Tibial nerve (tissue), 4 donors: ENCODE measurements at places on chromosomes 1 and 21. TPM values are rescaled to one million over a fixed set of nuclear protein-coding genes. Genes with fewer than 3 reads are reported as not detected.

ELAVL4 gene
- not detected for total RNA-seq

OVAAL gene
- not detected for total RNA-seq

MROH7 gene
- total RNA-seq, result 4.4 TPM

TRIM17 gene
- 1.4 TPM for total RNA-seq

XCL2 gene
- not detected for total RNA-seq

TPTE gene
- total RNA-seq, result not detected

TDRD10 gene
- total RNA-seq, result 7.1 TPM

AMY2A gene
- not detected for total RNA-seq

GBP2 gene
- 56.5 TPM for total RNA-seq

OR2AK2 gene
- not detected for total RNA-seq

CALML6 gene
- 0.78 TPM for total RNA-seq

DNA sequence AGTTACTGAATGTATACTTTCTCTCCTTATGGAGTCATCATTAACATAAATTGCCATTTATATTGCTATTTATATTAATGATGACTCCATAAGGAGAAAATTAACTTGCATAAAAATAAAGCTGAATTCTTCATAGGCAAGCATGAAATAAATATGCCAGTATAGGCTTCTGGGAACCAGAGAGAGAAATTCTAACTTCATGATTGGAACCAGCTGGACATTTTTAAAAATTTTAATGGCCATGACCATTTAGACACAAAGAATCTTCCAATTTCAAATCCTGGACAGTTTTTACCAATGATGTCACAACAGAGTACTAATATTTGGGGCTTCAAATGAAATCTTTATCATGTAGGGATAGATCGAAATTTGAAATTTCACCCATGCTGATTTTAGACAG is 268.7 kb downstream of the PTGER3 start:
- DNase-seq, result no peak

DNA sequence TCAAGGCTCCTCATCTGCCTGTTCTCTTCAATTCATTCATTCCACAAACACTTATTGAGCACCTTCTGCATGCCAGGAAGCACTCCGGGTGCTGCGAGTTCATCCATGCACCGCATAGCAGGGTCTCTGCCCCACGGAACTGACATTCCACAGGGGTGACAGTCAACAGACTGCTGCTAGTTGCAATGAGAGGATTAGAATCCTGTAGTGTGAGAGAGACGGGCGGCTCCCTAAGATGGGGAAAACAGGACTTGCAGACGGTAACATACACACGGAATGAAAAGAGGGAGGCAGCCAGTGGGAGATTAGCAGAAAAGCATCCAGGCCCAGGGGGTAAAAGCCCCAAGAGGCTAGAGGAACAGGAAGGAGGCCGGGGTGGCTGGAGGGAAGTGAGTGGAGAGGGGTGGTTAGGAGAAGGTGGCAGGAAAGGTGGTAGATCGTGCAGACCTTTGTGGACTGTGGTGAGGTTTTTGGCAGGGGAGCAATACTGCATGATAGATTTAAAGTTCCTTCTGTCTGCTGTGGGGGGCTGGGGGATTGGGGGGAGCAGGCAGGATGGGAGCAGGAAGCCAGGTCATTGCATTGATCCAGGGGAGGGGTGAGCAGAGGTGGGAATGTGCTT is 6.6 kb downstream of the TNFRSF8 start:
- DNase-seq, result no peak

DNA sequence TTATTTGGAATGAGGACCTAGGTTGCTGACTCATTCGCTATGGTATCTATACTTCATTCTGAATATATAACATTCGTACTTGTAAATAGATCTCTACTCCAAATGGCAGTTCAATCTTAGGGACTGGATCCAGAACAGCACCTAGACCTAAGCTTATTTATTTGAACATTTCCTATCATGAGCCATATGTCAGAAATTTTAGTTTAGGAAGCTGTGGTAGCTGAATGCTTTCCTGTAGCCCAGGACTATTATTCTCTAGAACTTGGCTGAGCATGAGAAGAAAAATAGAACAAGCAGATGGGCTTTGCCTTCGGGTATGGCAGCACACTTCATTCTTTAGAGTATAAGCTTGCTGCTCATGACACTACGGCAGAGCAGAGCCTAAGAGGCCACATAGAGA is 1114.4 kb upstream of the B3GALT2 start:
- no peak for DNase-seq

DNA sequence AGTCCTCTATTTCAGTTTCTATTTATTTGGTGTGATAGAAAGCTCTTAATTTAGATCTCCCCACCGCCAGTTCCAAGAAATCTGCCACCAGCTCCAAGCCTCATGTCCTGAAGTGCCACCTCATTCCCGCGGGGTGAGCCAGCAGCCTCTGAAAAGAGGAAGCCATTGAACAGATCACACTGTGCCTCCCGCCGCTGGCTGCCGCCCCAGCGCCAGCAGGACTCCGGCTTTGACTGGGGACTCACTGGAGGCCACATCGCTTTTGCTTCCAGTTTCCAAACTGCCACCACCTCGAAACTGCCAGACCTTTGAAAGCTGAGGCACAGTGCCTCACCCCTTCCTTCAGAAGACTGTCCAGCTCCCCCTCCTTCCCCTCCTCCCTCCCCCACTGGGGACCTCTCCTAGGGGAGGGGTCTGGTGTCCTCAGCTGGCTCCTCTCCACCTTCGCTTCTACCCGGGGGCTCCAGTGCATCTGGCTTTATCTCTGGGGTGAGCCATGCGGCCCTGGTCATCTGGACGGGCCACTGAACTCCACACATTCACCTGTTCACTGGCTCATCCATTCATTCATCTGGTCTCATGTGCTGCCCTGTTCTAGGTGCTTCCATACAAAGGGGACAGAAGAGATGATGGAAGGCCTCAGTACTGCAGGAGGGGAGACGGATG is 58.9 kb downstream of the VPS26C start:
- DNase-seq, result peak; percentile 15

DNA sequence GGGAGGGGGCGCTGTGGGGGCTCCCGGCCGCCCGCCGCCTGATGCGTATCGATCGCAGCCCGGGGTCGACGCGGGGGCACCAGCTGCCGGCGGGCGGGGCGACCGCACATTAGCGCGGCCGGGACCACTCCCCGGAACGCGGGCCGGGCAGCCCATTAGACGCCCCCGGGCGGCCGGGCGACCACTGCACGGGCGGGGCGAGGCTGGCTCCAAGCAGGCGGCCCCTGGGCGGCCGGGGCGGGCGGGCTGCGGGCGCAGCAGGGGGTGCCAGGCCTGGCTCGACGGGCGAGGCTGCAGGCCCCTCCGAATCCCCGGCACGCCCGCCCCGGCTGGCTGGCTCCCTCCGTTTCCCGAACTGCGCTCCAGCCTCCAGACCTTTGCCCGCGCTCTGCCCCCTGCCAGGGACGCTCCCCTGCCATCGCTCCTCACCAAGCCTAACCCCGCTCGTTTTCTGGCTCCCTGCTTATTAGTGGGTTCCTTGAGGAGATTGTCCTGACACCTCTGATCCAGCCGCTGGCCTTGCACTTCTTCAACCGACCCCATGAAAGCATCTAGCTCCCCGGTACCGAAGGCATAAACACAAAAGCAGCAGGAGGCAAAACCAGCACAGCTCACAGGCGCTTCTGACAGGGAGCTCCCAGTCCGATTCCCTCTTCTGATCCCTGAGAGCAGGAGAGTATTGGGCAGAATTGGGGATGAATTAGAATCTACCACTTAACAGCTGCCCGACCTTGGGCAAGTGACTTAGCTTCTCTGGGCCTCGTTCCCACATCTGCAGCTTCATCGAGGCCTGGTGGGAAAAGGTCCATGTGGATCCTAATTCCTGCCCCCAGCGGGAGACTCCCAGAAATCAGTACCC is 92.6 kb upstream of the CASZ1 start:
- no peak for DNase-seq

- DNase-seq, result peak; percentile 33
Observed at GRCh38 chr21:32413015-32413504, 554 bp downstream of the EVA1C start.

GRCh38 chr1:95021805-95022643 is 50.7 kb downstream of the ALG14 start:
- DNase-seq, result no peak

GRCh38 chr1:40798366-40799281 is 15.0 kb downstream of the KCNQ4 start:
- DNase-seq, result no peak

- no peak for DNase-seq
Observed at GRCh38 chr1:64895500-64895899, 70.8 kb downstream of the JAK1 start.

DNA sequence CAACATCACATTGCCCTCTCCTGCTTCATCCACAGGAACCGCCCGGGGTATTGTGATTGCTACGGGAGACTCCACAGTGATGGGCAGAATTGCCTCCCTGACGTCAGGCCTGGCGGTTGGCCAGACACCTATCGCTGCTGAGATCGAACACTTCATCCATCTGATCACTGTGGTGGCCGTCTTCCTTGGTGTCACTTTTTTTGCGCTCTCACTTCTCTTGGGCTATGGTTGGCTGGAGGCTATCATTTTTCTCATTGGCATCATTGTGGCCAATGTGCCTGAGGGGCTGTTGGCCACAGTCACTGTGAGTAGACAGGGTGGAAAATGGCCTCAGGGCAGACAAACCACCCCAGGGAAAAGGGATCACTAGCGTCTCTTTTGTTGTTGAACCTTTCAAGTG is 12.7 kb downstream of the ATP1A4 start:
- DNase-seq, result no peak

DNA sequence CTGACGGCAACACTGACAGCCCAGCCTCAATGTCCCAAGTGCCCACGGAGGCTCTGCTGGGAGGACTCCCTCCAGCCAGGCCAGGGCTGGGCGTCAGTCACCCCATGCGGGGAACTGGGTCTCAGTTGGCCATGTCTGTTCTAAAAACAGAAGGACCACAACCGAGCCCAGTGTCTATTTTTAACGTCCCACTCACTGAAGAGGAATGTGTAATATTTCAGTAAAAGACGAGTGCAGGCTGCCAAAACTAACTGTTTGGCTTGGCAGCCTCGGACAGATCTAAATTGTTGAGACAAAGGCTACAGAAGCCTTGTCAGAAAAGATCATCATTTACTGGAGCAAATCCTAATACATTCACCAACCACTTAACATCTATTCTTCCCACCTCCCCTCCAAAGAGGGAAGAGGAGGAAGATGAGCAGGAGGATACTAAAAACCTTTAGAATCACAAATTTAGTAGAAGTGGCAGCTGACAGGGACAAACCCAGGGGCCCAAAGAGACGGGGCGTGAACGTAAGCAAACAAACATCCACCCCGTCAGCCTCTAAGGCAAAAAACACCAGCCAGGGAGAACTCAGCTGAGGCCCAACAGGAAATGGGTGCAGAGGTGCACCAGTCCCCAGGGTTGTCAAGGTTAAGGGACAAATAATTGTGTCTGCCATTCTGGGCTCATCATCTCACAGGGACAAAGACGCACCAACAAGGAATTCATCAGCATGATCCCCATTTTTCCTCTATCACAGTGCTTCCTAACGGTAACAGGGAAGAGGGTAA is 18.7 kb downstream of the C1orf198 start:
- peak; percentile 57 for DNase-seq

DNA sequence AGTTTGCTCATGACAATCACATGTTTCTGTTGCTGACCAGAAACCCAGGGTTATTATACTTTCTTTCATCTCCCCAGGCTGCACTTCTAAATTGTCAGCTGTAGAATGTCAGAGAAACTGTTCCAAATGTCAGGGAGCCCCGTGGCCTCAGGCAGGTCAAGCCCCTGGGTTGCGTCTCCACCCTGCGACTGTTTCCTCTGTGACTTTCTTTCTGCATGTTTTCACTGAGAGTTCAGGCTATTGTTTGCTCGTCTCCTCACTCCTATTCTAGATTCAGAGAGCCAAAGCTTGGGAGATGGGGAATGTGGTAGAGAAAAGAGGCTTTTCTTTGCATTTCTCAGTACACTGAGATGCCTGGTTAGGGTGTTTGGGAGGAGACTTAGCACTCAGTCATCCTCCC is 97.4 kb downstream of the CENPF start:
- DNase-seq, result no peak

GRCh38 chr1:54052934-54053744 is at the start of the genes TCEANC2 and TMEM59:
Gene TCEANC2 (plus strand): TSS chr1:54053608. CDS start chr1:54054423, 815 bp downstream.
Gene TMEM59 (minus strand): TSS chr1:54053204. CDS start chr1:54053188, 16 bp downstream.
- peak; percentile 95 for DNase-seq

- no peak for DNase-seq
Observed at GRCh38 chr1:107474877-107475612, 334.2 kb downstream of the NTNG1 start.

GRCh38 chr1:225318706-225319575 is 108.9 kb downstream of the LBR start:
- peak; percentile 41 for DNase-seq

- DNase-seq, result peak; percentile 41
Observed at GRCh38 chr1:247360991-247361731, 29.5 kb upstream of the ZNF496 start.

DNA sequence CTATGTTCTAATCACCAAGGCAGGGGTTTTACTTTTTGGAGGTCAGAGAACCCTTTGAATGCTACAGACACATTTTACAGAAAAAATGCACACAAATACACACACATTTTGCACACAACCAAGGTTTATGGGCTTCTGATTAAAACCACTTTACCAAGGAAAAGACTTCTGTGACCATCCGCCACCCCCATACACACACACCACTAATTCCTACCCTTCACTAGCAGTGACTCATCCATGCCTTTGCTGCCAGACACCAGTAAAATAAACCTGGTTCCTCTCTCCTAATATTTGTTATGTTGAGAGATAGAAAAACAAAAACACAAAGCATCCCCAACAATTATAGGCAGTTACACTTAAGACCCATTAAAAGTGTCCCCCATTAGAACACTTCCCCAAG is 12.9 kb downstream of the PIGM start:
- DNase-seq, result no peak

DNA sequence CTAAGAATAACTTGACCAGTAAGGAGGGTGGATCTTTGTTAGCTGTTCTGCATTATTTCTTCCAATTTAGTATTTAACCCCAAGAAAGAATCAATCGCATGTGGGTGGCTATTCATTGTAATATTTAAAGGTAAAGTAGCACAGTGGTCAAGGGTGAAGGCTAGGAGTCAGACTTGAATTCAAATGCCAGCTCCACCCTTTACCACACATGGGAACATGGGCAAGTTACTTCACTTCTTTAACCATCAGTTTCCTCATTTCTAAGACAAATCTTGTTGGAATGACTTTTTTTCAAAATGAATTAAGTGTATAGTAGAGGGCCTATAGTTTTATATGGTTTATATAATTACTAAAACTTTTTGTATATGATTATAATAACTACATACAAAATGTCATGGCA is 71.3 kb upstream of the S1PR1 start:
- DNase-seq, result no peak

- DNase-seq, result no peak
Observed at GRCh38 chr1:54798206-54798605, 2.9 kb downstream of the TTC22 start.

- no peak for DNase-seq
Observed at GRCh38 chr1:63148825-63149645, 173.3 kb upstream of the FOXD3 start.

DNA sequence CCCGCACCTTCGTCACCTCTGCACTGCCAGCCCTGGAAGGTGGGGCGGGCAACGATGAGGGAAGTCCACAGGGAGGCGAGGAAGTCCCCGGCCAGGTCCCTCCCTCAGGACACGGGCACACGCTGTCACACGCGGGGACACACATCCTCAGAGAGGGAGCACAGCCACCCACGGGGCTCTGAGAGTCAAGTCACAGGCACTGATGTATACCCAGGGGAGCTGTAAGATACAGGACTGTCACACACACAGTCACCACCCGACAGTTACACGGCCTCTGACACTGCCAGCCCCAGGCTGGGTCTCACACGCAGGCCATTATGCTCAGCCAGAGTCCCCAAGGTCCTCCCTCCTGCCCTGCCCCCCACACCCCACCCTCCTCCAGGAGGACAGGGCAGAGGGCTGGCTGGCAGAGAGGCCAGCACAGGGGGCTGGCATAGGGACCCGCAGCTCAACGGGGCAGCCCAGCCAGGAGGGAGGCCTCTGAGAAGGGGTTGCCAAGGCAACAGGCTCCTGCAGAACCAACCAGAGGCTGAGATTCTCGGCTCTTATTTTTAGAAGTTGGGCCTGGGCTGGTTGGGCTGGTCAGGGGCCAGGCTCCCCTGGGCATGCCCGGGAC is 17.7 kb upstream of the ADGRB2 start:
- DNase-seq, result no peak
